ENCODE measurements at places on chromosomes 7 and 10.

DNA sequence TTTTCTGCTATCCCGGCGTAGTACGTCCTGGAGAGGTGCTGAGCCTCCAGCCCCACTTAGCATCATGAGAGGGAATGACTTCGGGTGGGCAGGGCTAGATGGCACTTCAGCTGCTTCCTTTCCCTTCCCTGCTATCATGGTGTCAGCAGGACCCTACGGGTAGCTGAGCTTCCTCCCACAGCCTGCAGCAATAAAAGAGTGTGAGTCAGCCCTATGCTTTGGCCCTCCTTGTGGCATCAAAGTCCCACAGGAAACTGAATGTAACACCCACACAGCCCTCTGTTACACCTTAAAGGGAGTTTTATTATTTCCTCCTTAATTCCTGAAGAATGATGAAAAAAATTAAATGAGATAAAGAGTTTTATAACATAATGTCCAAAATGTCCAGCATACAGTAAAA lies 458.1 kb downstream of the RPS24 start:
- DNase-seq = no peak

DNA sequence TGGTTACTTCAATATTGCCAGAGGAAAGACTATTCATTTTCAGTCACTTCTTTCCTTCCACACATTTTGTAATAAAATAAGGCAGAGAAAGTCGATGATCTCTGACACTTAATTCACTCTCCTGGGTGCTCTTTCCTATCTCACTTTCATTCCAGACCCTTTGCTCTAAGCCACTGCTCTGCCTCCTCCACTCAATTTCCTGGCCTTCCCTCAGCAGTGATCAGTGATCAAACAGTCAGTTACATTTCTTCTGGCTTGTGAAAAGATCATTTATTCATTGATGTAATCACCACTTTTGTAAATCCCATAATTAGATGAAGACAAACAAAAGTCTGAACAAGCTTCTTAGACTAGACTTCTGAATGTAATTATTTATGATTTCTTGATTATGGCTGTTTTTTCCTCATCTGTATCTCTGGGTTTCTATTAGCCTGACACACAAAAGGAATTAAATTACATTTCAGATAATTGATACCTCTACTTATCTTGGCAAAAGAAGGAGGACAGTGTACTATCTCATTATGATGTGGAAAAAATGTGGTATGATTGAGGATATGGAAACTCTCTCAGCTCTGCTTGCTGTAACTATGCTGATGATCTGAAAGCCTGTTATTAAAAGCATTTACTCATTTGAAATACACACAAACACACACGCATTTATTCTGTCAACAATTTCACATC lies 1102.3 kb downstream of the GRM8 start:
- DNase-seq = no peak

GRCh38 chr7:117751775-117752174 lies 121.5 kb downstream of the CTTNBP2 start:
- no peak for DNase-seq

- DNase-seq = no peak
Observed at GRCh38 chr7:78953090-78953489, 500.4 kb downstream of the MAGI2 start.

DNA sequence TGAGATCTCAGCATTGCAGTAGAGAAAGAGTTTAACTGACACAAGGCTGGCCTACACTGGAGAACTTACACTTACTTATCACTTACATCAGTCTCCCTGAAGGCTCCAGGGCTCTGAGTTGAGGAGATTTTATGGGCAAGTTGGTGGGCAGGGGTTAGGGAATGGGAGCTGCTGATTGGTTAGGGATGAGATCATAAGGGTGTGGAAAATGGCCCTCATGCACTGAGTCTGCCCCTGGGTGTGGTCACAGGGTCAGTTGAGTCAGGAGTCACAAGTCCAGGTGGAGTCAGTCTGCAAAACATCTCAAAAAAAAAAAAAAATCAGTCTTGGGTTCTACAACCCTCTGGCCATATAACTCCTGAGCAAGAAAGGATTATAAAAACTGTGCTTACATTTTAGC lies 60.5 kb downstream of the PPP1R17 start:
- no peak for DNase-seq

- DNase-seq = no peak
Observed at GRCh38 chr10:51937308-51938140, 238.1 kb upstream of the CSTF2T start.

GRCh38 chr7:47357863-47358262 lies 224.0 kb downstream of the TNS3 start:
- DNase-seq = no peak

DNA sequence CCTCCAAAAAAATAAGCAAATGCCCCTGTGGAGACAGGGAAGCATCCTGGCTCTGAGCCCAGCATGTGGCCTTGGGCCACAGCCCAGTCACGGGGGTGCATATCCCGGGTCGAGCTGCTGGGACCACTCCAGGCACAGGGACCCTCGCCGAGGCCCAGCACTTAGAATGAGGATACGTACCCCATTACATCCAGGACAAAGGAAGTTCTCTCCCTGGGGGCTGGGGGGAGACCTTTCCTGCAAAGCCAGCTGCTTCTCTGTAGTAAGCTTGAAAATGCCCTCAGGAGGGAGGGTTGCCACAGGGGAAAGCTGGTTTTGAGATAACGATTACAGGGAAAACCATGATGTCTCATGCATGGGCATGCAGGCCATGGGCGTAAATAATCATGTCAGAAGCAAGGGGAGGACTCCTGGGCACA lies 75.5 kb downstream of the HIPK2 start:
- DNase-seq = no peak

DNA sequence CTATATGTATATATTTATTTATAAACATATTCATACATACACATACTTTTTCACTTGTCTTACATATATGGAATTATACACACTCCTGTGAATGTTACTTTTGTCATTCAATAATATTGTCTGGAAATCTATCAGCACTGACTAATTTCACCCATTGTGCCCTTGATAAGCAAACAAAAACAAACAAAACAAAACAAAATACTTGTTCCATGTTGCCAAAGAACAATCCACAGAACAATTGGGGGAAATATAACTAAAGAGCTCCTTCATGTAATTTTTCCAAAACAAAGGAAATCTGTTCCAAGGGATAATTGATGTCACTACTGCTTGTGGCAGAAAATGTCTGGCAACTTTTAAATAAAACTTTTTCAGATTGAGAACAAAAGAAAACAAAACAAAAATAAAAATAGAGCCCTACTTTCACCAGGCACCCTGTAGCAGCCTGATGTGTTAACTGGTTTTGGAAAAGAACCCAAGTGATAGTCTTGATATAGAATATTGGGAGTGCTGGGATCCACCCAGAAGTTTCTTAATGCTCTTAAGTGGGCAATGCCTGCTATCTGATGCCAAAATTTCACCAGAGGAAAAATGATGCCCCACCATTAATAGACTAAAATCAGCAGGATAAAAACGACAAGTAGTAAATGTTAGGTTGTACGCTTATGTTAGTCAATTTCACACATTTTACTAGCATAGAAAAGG lies 34.0 kb upstream of the CCDC7 start:
- DNase-seq = no peak

GRCh38 chr10:113631684-113632367 lies 32.0 kb downstream of the NRAP start:
- no peak for DNase-seq

GRCh38 chr10:45526309-45526905 lies 146.2 kb downstream of the ZFAND4 start:
- DNase-seq = no peak

- DNase-seq = no peak
Observed at GRCh38 chr7:13201628-13202027, 514.2 kb downstream of the ARL4A start.

GRCh38 chr10:103745341-103746247 lies 109.8 kb downstream of the SH3PXD2A start:
- no peak for DNase-seq

DNA sequence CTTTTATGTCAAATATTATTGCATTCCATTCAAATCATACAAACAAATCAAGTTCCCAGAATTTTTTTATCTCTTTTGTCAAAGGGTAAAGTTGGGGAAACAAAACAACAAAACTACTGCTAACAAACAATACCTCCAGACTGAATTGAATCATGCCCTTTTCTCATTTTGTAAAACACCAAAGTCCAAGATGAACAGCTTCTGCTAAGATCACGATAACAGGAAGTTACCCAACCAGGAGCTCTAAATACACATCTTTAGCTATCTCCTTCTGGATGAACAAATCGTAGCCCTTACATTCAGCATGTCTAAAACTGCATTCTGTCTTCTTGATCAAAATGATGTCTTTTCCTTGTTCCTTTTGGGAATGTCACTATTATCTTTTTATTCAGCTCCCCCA lies 97.4 kb downstream of the CTTNBP2 start:
- DNase-seq = no peak

GRCh38 chr7:85030893-85031292 lies 156.0 kb downstream of the SEMA3D start:
- no peak for DNase-seq

DNA sequence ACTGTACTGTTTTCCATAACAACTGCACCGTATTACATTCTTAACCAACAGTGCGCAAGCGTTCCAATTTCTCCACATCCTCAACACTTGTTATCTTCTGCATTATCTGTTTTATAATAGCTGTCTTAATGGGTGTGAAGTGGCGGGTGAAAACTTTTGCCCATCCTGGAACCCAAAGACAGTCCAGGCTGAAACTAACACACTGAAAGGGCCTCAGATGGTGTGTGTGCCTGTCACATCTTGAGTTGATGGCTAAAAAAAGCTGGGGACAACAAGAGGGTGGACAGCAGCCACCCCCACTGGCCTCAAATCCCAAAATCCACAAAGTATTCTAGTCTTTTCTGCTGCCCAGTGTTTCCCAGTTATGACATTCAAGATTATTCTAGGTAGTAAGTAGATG lies 19.4 kb downstream of the OPALIN start:
- DNase-seq = no peak

DNA sequence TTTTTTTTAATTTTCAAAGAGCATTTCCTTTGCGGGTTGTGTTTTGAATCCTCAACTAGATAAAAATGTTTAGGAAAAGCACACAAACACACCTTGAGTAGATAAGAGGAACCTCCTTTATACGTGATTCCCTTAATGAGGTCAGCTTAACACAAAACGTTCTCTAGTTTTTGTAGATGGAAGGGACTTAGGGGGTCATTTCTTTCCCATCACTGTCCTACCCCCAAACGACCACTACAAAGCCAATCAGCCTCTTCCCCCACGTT lies 1.2 kb downstream of the SUV39H2 start:
- no peak for DNase-seq

GRCh38 chr10:7610651-7611389 lies 55.9 kb downstream of the ITIH5 start:
- no peak for DNase-seq

- DNase-seq = no peak
Observed at GRCh38 chr10:63866075-63866746, 345.0 kb downstream of the REEP3 start.

- no peak for DNase-seq
Observed at GRCh38 chr7:4631380-4632179, 50.5 kb upstream of the FOXK1 start.

DNA sequence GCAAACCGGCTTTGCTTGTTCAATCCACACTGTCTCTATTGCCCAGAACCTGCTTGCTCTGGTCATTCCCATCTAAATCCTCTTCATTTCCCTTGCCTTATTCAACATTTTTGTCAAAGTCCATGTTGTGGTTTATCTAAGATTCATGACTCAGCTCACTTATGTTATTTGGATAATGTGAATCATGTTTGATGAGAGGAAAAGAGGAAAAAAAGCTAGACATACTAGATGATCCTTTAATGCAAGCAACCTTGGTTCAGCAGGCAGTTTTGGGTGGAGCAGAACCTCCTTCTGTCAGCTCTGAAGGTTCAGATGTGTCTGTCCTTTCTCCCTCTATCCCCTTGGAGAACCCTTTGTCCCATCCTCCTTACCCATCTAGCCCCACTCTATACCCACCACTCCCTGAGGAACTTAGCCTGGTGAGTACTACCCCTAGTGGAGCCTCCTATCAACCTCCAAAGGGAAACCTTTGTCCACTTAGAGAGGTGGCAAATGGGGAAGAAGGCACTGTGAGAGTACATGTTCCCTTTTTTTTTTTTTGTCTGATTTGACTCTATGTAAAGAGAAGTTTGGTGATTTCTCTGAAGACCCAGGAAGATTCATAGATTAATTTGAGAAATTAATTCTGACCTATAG lies 2.1 kb upstream of the SAMD9L start:
- DNase-seq = no peak

DNA sequence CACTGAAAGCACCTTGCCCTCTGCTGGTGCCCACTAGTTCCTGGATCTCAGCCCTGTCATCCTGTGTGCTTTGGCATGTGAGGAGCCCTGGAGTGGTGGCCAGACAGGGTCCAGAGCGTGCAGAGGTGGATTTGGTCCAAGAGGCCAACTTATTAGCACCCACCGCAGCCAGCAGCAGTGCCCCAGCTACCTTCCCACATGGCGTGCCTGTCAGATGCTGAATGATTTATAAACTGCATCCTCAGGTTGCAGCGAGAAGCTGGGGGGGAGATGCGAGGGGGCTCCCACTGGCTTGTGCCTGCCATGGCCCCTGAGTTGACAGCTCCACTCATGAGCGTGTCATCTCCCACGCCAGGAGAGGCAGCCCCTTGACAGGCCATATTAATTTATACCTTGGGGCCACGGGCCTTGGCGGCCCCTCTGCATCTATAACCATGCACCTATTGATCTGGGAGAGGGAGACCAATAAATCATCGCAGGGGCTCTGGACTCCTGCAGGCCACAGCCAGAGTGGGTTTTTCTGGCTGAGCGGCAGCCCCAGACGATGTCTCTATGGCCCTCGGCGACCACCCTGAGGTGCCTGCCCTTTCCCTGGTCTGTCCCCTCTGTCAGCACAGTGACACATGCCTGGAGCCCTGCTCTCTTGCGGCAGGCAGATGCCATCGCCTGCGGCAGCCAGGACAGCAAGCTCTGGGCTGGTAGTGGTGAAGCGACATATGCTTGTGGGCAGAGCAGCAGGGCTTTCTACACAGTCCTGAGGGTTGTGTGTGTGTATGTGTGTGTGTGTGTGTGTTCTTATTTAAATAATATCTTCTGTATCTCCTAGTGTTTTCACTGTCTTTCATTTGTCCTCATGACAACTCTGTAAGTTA lies 120.8 kb downstream of the CDH23 start:
- no peak for DNase-seq

DNA sequence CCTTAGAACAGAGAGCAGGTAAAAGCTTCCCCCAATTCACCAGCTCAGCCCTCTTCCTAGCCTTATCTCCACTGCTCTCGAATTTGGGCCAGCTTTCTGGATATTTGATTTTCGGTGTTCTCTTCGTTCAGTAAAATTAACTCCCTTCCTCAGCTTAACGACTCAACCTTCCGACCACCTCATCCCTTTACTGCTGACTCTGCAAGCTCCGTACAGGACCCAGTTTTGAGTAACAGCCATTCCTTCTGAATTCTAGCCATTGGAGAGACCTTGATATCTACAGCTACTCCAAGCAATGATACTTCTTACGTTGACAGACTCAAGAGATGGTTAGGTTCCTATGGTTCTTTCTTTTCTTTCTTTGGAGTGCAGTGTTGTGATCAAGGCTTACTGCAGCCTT lies 65.8 kb downstream of the ATE1 start:
- DNase-seq = no peak

GRCh38 chr7:44618753-44619152 lies 12.3 kb downstream of the OGDH start:
- DNase-seq = no peak

GRCh38 chr7:138838166-138838565 lies 40.2 kb upstream of the ATP6V0A4 start:
- DNase-seq = no peak

- no peak for DNase-seq
Observed at GRCh38 chr7:127791446-127792189, 139.6 kb downstream of the SND1 start.

All from stimulated activated CD8-positive, alpha-beta memory T cell treated with anti-CD3 and anti-CD28 coated beads, Interleukin-4, amount 100 ng/mL, for 1 hour (primary cell).